Stimulated activated CD4-positive, alpha-beta T cell treated with anti-CD3 and anti-CD28 coated beads, Interleukin-15, amount 100 ng/mL, for 1 hour (primary cell): ENCODE measurements at places on chromosomes 3 and 15.

- DNase-seq = no peak
Measured at GRCh38 chr3:183540501-183541234, 14.8 kb downstream of the KLHL6 start.

DNA sequence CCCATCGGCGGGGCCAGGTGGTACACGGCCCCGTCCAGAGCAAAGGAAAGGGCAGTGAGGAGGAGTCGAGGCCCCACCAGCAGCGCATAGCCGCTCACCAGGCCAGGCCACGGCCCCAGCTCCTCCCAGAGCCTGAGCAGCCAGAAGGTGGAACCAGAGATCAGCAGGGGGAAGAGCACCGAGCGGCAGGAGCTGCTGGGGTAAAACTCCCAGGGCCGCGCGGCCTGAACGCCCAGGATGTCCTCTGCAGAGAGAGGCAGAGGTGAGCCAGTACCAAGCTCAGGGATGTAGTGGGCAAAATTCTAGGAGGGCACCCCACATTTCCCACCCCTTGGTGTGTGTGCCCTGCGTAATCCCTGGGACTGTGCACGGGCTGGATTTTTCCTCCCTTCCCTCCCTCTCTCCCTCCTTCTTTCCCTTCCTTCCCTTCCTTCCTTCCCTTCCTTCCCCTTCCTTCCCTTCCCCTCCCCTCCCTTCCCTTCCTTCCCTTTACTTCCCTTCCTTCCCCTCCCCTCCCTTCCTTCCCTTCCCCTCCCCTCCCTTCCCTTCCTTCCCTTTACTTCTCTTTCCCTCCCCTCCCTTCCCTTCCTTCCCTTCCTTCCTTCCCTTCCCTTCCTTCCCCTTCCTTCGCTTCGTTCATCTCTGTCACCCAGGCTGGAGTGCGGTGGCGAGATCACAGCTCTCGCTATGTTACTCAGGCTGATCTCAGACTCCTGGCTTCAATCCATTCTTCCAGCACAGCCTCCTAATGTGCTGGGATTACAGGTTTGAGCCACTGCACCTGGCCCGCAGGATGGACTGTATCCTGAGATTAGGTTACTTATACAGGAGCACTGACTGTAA, 6.3 kb upstream of the NCBP2 start:
- no peak for DNase-seq

- no peak for DNase-seq
Measured at GRCh38 chr3:125679258-125679657, 84.0 kb upstream of the OSBPL11 start.

DNA sequence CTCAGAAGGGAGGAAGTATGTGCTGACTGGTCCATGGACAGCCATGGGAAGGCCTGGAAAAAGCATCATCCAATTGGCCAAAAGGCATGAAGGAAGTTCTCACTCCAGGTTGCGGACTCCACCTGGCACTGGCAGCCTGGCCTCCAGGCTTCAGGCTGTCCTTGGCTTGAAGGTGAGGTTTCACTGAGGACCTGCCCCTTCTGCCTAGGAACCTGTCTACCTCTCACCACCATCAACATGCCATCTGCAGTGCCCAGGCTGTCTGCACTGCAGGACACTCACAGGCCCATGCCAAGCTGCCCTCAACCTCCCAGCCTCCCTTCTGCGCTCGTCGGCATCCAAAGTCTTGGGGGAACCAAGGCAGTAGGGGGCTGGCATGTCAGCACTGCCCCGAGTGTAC, 51.1 kb downstream of the CEP70 start:
- DNase-seq = no peak

DNA sequence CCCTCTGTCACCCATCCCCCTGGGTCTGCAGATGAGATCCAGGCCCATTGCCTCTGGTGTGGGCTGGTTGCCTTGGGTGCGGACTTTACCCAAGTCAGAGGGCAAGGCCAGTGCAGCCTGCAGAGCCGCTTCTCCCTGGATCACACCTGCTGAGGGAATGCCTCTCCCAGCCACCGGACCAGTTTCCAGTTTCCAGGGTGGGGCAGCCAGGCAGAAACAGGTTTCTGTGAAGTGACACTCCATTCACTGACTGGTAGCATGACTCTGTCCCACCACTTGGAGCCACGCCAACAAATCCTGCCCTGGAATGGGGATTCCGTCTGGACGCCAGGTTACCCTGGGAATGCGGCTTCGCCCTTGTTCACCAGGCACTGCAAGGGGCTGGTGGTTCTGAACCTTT, 30.0 kb downstream of the PAQR5 start:
- no peak for DNase-seq

GRCh38 chr3:169058681-169059080, 604.8 kb downstream of the MECOM start:
- DNase-seq = no peak

- DNase-seq = no peak
Measured at GRCh38 chr15:55289011-55289745, 435 bp downstream of the RAB27A start.

- DNase-seq = no peak
Measured at GRCh38 chr3:33372218-33373081, 67.8 kb downstream of the UBP1 start.

- no peak for DNase-seq
Measured at GRCh38 chr3:37509069-37509468, 334.7 kb upstream of the LRRFIP2 start.

GRCh38 chr3:44359146-44359751, 20.7 kb downstream of the TCAIM start:
- DNase-seq = no peak

DNA sequence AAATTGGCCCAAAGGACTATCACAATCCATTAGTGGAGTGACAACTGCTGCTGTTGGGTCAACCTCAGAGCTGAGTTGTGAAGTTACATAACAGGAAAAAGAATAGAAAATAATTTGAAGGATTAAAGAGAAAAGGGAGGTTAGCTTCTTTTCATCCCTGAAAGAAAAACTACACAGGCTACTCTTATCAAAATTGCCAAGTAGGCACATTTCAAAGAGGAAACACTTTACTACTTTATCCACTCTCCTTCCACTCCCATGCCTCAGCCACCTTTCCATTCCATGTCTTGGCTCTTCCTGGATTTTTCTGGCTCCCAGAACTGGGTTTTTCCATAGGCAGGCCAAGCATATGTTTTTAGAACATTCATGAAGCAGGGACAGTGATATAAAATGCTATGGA, 384.0 kb upstream of the RORA start:
- DNase-seq = no peak

GRCh38 chr15:81529481-81529880, 155.5 kb upstream of the TMC3 start:
- DNase-seq = no peak

DNA sequence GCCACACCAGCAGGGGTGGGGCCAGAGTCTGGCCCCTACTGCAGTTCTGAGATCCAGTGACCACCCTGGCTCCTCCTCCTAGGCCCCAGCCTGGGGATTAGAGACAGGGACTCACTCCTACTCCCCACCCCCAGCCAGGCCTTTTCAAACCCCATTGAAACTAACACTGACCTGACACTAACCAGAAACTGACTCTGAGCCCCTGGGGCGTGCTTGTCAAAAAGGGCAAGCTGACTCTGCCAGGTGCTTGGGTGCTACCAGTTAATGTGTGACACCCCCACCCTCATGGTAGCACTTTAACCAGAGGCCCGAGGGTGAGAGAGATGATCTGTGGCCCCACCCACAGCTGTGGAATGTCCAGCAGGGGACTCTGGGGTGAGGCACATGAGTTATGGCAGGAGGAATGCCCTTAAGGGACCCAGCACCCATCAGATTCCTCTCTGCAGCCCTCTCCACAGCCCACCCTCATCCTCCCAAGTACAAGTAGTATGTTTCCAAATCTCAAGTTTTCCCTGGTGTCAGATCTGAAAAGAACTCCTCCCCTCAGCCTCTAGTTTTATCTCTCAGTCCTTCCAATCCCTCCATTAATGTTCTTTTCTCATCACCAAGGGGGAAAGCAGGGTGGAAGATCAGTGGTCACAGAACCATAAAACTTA, 1.4 kb downstream of the PTH1R start:
- no peak for DNase-seq

GRCh38 chr3:24810881-24811280, 316.2 kb upstream of the THRB start:
- DNase-seq = no peak

DNA sequence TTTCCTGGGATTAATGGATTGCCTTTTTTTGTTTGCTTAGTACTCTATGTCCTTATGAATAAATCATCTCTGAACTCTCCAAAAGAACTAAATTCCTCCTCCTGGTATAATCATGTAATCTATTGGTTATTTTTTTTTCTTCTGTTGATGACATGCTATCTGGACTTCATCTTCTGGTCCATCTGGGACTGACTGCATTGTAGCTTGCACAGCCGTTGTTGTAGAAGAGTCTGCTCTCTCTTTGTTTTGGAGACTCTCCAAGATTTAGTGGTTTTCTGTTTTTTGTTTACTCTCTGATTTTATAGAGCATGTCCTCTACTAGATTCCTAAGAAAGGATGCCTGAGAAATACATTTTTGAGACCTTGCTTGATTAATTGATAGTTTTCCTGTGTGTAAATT, 19.1 kb downstream of the IREB2 start:
- DNase-seq = no peak

DNA sequence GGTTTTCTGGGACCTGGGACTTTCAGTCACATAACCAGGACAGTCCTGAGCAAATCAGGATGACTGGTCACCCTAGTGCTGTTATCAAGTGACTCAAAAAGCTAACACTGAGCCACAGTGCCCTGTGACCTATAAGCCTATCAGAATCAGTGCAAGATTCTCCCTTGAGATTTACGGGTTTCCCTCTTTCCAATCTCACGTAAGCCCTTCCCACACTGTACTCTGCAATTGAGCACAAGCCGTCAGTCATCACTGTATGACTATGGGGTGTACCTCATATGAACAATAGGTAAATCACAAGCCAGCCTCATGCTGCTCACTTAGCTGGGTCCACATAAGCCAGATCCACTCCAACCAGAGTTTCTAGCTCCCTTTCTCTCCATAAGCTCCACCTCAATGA, 21.0 kb upstream of the CLDN18 start:
- no peak for DNase-seq

- no peak for DNase-seq
Measured at GRCh38 chr3:18223974-18224373, 201.2 kb downstream of the SATB1 start.

DNA sequence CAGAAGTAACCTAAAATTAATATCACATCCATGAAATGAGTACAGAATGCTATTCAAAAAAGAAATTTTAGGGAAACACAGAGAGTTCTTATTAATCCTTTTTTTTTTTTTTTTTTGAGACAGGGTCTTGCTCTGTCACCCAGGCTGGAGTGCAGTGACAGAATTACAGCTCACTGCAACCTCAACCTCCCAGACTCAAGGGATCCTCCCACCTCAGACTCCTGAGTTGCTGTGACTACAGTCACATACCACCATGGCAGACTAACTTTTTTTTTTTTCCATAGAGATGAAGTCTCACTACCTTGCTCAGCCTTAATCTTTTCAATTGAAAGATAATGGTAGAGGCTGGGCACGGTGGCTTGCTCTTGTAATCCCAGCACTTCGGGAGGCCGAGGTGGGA, 6.3 kb upstream of the CRTC3 start:
- DNase-seq = no peak
